CD4-positive, alpha-beta T cell treated with Interleukin-6 for 4 hours (primary cell): ENCODE measurements at places on chromosomes 1 and 21.

GRCh38 chr21:46154955-46155513, 345 bp downstream of the FTCD start:
- no peak for DNase-seq

DNA sequence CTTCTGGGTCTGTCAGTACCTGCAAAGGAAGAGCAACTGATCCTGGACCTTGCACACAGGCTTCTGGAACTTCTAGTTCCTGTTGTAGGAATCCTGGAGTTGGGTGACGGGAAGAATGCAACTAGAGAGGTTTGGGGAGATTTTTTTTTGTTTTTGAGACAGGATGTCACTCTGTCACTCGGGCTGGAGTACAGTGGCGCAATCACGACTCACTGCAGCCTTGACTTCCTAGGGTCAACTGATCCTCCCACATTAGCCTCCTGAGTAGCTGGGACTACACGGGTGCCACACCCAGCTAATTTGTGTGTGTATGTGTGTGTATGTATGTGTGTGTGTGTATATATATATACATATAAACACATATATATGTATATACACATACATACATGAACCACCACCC, 18.8 kb downstream of the ENTREP3 start:
- no peak for DNase-seq

- DNase-seq: no peak
Observed at GRCh38 chr1:244841273-244841927, 5.9 kb downstream of the COX20 start.

DNA sequence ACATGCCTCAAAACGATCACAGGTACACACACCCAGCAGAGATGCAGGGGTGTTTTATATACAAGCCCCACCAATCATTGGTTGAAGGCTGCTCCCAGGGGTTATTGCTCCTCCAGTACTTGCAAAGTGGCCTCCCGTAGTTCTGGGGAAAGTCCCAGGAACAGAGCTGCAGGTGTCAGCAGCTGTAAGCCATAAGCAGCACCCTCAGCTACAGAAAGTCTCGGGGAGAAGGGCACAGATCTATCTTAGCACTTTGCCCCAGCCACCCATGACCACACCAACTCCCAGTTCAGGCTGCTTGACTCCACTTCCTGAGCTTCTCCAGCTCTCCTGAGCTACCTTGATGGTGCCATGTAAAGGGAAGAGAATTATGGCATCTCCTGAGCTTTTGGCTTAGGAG, 222.7 kb upstream of the GJB5 start:
- DNase-seq: no peak

GRCh38 chr21:32163386-32163785, 115.5 kb downstream of the MIS18A start:
- DNase-seq: no peak

DNA sequence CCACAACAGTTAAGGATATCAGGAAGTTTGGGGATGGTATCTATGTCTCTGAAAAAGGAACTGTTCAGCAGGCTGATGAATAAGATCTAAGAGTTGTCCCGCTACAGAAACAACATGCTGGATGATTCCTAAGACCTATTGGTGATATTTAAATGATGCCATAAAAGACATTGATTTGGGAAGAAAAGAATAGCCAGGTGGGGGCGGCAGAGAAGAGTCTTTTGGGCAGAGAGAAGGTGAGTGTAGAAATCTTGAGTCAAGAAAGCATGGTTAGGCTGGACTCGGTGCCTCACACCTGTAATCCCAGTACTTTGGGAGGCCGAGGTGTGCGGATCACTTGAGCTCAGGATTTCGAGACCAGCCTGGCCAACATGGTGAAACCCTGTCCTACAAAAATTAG, 11.8 kb upstream of the TMEM201 start:
- DNase-seq: no peak

DNA sequence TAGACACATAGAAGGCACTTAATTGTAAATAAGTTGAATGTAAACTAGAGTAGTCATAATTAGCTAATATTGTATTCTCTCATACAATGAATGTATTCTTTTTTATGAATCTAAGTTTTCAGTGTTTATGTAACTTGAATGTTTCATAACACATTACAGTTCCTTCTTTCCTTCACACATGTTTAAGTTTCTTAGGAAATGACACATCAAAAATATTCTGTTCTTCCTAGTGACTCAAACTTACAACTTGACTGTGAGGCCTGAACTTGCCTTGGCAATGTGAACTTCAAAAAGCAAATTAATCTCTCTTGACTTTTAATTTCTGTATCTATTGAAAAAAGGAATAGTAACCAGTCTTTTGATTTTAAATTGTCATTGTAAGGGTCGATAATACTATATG, 700.1 kb downstream of the KCNT2 start:
- DNase-seq: no peak

- DNase-seq: no peak
Observed at GRCh38 chr1:53892911-53893310, 1.1 kb upstream of the DIO1 start.

DNA sequence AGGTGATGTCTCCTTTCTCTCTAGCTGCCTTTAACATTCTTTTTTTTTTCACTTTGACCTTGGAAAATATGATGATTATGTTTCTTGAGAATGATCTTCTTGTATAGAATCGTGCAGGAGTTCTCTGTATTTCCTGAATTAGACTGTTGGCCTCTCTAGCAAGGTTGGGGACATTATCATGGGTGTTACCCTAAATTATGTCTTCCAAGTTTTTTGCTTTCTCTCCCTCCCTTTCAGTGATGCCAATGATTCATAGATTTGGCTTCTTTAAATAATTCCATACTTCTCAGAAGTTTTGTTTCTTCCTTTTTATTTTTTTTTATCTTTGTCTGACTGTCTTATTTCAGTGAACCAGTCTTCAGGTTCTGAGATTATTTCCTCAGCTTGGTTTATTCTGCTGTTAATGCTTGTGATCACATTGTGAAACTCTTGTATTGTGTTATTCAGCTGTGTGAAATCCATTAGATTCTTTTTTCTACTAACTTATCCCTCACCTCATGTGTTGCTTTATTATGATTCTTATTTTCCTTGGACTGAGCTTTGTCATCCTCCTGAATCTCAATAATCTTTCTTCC, 268.4 kb upstream of the NRIP1 start:
- DNase-seq: no peak

GRCh38 chr1:96538111-96538641, 183.4 kb upstream of the PTBP2 start:
- DNase-seq: no peak

- no peak for DNase-seq
Observed at GRCh38 chr1:12643785-12644184, at the start of gene AADACL4. AADACL4 (plus strand) TSS chr1:12644085; CDS start chr1:12644547, 462 bp downstream.

GRCh38 chr1:218851586-218851985, 322.1 kb upstream of the LYPLAL1 start:
- DNase-seq: no peak

GRCh38 chr1:61523229-61523628, 201.7 kb downstream of the TM2D1 start:
- no peak for DNase-seq

GRCh38 chr1:84724128-84724860, 34.0 kb upstream of the SSX2IP start:
- DNase-seq: peak; percentile 66

GRCh38 chr1:175802407-175803123, 59.2 kb upstream of the TNR start:
- DNase-seq: no peak

DNA sequence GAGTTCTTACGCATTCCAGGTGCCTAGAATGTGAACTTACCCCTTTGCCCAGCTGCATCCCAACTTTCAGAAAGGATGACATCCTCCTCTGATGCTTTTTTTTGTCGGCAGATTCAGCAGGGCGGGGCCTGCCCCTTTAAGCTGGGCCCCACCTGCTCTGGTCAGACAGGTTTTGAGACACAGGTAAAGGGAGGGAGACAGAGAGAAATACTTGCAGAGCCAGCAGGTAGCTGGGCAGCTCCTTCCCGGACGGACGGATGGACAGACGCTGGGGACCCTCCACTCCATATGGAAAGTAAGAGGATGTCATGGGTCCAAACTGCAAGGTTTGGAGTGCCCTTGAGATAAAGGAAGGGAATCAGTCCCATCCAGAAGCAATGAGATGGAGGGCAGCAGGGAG, at the start of gene TMEM79:
TMEM79 (plus strand) TSS at position 214 of the 400 bp plus-strand sequence. CDS start 902 bp downstream, outside the sequence.
- DNase-seq: no peak
